ENCODE measurements at places on chromosomes 1 and 21.

DNA sequence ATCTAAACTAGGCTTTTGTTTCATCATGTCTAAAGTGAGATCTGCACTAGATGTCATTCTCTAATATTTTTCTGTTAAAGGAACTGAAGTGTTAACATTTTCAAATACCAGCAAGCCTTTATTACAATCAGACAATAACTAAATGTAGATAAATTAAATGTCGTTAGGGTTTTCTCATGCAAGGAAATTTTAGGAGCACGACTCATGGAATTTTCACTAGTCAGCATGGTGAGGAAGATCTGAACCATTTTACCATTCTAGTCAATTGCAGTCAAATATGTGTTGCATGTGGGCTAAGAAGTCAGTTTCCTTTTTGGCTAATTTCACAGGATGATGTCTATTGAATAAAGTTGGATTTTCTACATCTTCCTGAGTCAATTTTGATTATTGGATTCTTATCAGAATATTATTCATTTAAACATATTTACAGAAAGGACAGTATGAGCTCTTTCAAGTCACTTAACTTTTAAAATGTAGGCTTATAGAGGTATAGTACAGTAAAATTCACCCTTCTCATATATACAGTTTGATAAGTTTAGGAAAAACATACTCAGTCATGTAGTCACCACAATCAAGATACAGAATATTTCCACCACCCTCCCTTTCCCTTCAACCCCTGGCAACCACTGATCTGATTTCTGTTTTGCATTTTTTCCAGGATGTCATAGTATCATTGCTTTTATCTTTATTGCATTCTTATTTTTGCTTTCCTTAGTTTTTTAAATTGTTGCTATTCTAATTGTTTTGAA lies 9.2 kb downstream of the GCSAML start:
- no peak for DNase-seq

DNA sequence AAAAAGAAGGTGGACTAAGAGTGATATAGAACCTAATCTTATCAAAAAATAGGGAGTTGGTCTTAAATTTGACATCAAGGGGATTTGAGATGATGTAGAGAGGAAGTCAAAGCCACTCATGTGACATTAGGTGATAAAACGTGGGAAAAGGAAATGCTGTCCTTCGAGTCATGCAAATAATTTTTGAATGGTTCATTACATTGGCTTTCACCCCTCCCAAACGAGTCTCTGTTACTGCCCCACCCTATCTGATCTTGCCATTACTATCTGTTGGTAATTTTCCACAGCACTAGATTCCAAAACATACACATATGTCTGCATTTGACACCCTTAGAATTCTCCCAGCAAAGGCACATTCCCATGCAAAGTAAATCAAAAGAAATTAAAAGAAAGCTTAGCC lies 531.1 kb upstream of the ADAMTS5 start:
- DNase-seq: peak; percentile 54

DNA sequence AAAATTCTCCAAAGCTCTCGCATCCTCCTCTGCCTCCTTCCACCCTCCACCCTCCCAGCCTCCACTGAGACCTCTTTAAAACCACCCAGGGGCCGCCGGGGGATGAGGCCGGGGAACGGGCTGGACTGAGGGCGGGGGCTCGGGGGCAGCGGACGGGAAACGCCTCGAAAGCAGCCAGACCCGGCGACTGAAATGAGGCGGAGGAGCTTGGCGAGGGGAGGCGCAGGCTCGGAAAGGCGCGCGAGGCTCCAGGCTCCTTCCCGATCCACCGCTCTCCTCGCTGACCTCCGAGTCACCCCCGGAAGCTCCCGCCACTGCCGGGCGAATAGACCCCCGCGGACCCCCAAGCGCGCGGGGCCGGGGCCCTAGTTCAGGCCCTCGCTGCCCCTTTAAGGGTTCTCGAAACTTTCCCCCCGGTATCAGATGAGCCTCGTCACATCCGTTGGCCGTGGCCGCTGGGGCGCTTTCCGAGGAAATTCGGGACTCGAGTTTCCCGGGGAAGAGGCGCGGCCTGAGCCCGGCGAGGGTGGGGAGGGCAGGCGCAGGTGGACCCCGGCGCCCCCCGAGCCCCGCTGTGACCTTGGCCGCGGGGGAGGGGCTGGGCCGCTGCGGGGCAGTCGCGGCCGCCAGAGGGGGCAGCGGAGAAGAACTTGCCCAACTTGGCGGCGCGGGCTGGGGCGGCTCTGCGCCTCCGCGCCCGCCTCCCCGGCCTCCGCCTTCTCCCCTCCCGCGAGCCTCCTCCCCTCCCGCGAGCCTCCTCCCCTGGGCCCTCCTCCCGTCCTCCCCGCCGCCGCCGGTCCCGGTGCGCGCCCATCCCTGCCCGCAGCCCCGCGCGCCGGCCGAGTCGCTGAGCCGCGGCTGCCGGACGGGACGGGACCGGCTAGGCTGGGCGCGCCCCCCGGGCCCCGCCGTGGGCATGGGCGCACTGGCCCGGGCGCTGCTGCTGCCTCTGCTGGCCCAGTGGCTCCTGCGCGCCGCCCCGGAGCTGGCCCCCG lies at the start of gene BACE2:
TSS of gene BACE2 (plus strand) at position 813 of the 995 bp plus-strand sequence. CDS start at position 917, 104 bp downstream.
- DNase-seq: peak; percentile 67

DNA sequence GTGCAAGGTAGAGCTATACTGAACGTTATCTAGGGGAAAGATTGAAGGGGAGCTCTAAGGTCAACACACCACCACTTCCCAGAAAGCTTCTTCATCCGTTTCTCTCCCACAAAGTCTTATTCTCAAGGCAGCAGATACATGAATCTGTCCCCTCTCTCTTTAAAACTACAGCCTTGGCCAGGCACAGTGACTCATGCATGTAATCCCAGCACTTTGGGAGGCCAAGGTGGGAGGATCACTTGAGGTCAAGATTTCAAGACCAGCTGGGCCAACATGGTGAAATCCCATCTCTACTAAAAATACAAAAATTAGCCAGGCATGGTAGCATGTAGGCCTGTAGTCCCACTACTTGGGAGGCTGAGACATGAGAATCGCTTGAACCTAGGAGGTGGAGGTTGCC lies 8.1 kb downstream of the CYP4X1 start:
- no peak for DNase-seq

- DNase-seq: no peak
Measured at GRCh38 chr1:213790565-213790964, 197.2 kb upstream of the PROX1 start.

DNA sequence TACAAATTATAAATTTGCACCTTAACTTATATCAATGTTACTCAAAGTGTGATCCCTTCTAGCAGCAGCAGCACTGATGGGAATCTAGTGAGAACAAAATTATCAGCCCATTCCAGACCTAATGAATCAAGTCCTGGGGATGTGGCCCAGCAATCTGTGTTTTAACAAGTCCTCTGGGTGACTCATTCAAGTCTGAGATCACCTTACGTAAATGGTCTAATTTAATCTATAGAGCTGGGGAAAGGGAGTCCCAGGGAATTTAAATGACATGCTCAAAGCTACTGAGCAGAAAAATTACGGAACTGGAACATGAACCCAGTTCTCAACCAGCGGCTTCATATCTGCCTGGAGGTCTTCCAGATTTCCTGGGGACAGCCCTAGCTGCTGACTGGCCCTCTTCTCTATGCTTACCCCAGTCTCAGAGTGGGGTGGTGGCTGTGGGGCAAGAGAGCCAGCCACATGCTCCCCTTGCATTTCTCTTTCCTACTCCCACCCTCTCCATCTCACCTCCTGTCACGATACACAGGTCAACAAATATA lies 220.0 kb downstream of the TM2D1 start:
- DNase-seq: peak; percentile 69

DNA sequence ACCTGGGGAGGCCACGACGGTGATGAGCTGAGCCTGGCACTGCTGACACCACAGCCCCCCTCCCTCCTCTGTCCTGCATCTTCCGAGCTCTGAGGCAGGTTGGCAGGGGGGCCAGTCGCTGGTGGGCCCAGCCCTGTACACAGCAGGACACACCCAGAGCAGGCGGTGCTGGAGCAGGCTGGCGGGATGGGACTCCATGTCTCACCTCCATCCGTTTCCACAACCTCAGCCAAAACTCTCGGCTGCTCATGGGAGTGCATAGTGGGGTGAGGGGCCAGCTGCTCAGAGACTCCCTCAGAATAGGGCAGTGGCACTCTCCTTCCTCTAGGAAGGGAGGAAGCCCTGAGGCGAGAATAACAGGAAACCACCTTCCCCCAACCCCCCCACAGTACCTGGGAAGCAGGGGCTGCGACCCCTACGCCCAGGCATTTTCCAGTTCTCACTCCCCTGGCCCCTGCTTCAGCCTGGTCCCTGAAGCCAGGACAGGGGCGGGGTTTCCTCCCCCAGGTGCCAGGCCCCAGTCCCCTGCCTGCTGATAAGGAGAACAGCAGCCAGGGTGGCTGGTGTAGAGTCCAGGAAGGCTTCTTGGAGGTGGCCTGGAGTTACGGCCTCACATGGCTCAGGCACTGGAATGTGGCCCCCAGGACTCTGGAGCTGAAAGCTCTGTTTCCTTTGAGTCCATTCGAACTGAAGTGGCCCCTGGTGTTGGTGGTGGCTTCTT lies 3.2 kb upstream of the IBA57 start:
- DNase-seq: peak; percentile 30

DNA sequence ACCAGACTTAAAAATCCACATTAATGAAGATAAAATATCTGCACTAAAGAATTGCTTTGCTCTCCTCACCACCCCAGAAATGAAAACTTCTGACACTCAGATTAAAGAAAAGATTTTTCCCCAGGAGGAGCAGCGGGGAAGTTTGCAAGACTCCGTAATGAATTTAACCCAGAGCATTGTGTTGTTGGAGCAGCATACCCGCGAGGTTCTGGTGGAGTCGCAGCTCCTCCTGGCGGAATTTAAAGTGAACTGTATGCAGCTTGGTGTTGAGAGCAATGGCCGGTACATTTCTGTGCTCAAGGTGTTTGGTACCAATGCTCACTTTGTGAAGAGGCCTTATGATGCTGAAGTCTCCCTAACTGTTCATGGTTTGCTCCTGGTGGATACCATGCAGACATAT lies 46.4 kb downstream of the VPS13D start:
- DNase-seq: peak; percentile 42

- peak; percentile 82 for DNase-seq
Measured at GRCh38 chr1:36365381-36365780, 20.3 kb downstream of the STK40 start.

- no peak for DNase-seq
Measured at GRCh38 chr21:42629933-42630589, 23.4 kb upstream of the PDE9A start.

- peak; percentile 91 for DNase-seq
Measured at GRCh38 chr1:160144921-160145320, 6.5 kb upstream of the ATP1A4 start.

DNA sequence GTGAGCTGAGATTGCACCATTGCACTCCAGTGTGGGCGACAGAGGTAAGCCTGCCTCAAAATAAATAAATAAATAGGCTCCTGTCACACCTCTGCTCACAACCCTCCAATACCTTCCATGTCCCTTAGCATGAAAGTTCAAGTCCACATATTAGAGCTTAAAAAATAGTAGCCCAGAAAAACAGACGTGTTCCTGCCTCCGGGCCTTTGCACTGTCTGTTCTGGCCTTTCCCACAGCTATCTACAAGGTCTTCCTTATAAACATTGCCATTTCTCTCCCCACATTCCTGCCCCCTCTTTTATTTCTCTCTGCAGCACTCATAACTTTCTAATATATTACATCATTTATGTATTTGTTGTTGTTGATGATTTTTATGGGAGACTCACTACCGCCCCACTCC lies 85.6 kb upstream of the CASZ1 start:
- no peak for DNase-seq
